ENCODE measurements at places on chromosomes 16 and 17. TPM values are rescaled to one million over a fixed set of nuclear protein-coding genes. Genes with fewer than 3 reads are reported as not detected.

GRCh38 chr16:64122177-64122576 is 999.7 kb downstream of the CDH11 start:
- no peak for DNase-seq

DNA sequence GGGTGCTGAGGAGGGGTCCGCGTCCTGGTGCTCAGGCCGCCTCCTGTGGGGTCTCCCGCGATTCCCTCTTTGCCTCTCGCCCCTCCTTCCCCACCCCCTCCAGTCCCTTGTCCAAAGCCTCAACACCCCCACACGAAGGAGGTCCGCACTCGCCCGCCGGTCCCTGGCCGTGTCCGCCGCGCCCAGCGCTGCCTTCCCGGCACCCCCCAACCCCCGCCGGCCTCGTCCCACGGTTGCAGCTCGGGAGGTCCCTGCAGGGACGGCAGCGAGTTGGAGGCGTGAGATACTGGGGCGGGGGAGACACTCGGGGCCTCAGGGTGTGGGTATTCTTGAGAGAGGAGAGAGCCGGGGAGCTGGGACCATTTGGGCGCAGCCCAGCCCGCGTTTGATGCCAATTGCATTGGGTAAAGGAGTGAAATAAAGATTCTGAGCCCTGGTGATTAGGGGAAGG is 468 bp downstream of the FLYWCH2 start:
- DNase-seq, result peak; percentile 64

Gene DNAI2
- total RNA-seq, result not detected

DNA sequence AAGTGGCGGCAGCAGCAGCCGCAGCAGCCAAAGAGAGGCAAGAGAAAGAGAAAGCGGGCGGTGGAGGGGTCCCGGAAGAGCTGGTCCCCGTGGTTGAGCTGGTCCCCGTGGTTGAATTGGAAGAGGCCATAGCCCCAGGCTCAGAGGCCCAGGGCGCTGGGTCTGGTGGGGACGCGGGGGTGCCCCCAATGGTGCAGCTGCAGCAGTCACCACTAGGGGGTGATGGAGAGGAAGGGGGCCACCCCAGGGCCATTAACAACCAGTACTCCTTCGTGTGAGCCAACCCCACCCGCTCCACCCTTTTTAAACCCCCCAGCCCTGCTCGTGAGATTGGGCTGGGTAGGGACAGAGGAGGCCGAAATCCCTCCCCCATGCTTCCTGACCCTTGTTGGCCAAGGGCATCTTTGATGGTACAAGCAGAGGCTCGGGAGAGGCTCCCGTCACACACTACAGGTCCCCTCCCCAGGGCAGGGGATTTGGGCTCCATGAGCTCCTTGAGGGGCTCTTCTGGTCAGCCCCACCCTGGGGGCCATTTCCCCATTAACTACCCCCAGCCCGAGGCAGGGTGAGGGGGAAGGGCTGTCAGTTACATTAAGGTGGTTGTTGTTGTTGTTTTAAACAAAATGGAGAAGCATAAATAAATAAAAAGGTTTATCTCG is 4.6 kb upstream of the ATP2A1 start:
- DNase-seq, result no peak

Gene PDPK1
- total RNA-seq, result 28.6 TPM

Gene FOXC2
- not detected for total RNA-seq

DNA sequence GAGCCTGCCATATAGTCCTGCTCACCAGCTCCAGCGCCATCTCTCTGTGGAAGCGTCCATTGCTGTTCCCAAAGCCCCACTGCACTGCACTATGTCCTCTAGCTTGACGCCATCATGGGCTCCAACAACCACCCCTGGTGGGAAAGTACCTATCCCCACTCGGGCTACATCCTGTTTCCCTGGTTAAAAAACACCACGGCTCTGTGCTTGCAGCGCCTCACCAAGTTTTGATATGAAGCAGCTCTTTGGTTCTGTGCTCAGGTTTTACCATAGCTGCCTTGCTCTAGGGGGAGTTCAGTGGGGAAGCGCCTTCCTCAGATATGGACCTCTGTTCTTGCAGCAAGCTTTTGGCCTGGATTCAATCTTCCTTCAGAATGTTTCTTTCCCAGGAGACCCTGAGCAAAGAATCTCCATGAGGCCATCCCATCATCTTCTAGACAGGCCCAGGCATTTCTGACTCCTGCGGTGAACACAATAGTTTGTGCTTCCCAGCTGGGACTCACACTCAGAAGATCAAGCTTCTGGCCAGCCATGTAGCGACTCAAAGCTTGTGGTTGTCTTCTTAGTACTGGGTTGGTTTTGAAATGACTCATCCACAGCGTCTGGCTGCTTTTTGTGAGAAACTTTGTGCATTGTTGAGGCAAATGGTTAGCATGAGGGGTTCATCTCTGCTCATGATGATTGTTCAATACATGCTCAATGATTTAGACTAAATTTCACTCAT is 39.5 kb downstream of the DYNLRB2 start:
- DNase-seq, result no peak

DNA sequence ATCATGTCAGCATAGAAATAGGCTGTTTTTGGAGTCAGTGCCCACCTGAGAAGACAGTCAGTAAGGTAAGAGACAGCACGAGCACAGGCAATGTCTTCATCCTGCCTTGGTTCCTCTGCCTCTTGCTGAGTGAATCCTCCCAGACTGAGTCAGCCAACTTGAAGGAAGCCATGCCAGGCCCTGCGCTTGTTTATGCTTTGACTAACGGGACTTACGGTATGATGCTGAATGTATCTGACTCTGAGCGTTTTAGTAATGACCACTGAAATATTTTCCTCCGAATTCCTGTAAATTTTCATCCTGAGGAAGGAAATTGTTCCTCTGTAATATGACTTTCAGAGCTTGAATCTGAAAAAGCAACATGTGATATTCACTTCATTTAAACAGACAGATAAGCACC is 18.0 kb downstream of the C17orf67 start:
- DNase-seq, result no peak

GRCh38 chr17:58332778-58333735 is 4.5 kb upstream of the TSPOAP1 start:
- no peak for DNase-seq

DNA sequence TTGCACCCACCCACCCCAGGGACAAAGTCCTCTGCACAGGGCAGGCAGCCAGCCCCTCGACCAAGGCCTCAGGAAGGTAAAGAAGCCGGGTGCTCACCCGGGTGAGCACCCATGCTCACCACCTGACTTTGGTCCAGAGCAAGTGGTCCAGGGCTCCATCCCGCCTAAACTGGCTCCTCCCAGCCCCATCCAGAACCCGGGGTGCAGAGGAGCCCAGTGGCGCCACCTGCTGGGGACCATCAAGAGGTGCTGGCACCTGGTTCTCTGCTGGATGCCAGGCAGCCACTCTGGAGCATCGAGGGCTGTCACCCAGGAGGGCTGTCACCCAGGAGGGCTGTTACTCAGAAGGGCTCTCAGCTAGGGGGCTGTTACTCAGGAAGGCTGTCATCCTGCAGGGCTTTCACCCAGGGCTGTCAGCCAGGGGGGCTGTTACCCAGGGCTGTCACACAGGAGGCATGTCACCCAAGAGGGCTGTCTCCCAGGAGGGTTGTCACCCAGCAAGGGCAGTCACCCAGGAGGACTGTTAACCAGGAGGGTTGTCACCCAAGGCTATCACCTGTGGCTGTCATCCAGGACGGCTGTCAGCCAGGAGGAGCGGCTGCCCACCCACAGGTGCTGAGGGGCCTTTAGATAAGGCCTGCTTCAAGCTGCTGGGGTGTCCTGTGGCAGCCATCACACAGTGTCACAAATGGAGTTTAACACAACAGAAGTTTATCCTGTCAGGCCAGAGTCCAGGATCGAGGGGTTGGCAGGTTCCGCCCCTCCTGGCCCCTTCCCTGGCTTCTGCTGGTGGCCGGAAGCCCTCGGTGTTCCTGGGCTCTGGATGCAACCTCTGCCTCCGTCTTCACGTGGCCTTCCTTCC is 98.5 kb downstream of the TNFRSF13B start:
- DNase-seq, result peak; percentile 55
